ENCODE measurements at places on chromosomes 13 and 19.

- DNase-seq, result no peak
Measured at GRCh38 chr19:47896019-47896418, 9.9 kb upstream of the SULT2A1 start.

DNA sequence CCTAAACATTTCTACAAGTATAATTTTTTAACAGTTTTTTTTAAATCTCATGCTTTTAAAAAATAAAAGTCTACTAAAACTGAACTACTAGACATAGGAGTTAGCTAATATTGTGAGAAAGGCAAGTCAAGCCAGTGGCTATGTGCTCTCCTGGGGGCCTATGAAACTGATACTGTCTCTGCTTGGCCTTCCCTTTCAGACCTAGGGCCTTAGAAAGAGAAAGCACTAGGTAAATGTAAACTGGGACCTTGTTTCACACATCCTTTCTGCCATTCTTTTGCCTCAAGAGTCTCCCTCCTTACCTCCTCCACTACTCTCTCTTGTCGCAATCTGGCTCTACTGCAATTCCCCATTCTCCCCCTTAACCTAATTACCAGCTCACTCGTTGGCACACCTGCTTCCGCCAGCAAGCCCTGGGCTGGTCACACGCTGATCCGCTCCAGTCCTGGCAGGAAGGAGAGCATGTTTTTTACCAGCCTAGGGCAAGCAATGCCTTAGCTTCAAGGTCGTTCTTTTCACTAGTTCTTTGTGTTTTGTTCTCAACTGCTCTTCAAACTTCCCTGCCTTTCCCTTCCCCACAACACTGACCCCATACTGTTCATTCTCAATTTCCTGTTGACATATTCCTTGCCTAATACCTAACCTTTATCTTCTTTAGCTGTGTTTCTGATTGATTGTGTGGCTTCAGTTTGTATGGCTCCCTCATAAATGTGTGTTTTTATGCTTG, 23.1 kb downstream of the TBC1D4 start:
- peak; percentile 48 for DNase-seq

DNA sequence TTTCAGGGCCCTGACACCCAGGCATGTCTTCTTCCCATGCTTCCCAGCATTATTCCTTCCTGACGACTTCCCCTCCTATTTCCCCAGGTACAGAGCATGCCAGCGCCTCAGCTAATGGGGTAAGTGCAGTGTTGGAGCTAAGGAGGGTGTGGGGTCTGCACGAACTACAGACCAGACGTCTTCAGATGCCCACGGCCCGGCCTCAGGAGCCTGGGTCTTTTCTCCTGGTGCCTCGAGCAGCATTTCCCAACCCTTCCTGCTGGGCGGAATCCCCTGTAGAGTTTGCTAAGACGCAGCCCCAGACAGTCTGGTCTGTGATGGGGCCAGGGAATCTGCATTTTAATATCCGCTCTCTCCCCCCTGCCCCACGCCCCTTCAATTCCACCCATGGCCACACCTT, 10.1 kb upstream of the CEACAM19 start:
- DNase-seq, result no peak

- DNase-seq, result no peak
Measured at GRCh38 chr13:108306860-108307259, 37.3 kb downstream of the TNFSF13B start.

DNA sequence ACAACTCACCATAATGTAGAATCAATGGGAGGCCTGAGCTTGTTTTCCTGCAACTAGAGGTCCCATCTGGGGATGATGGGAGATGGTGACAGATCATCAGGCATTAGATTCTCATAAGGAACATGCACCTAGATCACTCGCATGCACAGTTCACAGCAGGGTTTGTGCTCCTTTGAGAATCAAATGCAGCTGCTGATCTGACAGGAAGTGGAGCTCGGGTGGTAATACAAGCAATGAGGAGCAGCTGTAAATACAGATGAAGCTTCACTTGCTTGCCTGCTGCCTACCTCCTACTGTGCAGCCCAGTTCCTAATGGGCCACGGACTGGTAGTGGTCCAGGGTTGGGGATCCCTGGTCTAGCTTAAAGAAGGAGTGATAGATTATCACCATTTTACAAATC, 33.0 kb downstream of the KPNA3 start:
- no peak for DNase-seq

DNA sequence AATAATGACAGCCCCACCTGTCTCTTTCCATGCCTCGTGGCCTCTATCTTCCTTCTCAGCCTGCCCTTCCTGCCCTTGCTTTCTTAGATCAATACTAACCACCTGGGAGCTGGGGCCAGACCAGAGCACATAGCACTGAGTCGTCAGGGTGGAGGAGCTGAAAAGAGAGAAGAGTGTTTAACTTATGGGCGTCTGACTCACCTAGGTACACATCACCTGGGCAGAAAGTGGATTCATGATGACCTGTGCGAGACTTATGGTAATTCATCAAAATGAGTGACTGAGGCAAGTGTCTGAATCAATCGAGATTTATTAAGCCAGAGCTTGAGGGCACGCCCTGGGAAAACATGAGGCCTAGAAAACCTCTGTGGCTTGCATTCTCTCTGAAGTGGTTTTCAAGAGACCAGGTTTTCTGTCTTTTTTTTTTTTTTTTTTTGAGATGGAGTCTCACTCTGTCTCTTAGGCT, 19.2 kb downstream of the CEACAM6 start:
- DNase-seq, result peak; percentile 55

GRCh38 chr19:21765151-21765550, 2.2 kb downstream of the ZNF100 start:
- DNase-seq, result no peak

GRCh38 chr13:39415008-39415802, 187.8 kb downstream of the LHFPL6 start:
- DNase-seq, result peak; percentile 11

DNA sequence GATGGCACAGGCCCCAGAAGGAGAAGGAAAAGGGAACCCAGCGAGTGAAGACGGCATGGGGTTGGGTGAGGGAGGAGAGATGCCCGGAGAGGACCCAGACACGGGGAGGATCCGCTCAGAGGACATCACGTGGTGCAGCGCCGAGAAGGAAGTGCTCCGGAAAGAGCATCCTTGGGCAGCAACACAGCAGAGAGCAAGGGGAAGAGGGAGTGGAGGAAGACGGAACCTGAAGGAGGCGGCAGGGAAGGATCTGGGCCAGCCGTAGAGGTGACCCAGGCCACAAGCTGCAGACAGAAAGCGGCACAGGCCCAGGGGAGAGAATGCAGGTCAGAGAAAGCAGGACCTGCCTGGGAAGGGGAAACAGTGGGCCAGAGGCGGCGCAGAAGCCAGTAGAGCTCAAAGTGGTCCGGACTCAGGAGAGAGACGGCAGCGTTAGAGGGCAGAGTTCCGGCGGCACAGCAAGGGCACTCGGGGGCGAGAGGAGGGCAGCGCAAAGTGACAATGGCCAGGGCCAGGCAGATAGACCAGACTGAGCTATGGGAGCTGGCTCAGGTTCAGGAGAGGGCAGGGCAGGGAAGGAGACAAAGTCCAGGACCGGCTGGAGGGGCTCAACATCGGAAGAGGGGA, 1.1 kb downstream of the PPP1R12C start:
- peak; percentile 25 for DNase-seq

DNA sequence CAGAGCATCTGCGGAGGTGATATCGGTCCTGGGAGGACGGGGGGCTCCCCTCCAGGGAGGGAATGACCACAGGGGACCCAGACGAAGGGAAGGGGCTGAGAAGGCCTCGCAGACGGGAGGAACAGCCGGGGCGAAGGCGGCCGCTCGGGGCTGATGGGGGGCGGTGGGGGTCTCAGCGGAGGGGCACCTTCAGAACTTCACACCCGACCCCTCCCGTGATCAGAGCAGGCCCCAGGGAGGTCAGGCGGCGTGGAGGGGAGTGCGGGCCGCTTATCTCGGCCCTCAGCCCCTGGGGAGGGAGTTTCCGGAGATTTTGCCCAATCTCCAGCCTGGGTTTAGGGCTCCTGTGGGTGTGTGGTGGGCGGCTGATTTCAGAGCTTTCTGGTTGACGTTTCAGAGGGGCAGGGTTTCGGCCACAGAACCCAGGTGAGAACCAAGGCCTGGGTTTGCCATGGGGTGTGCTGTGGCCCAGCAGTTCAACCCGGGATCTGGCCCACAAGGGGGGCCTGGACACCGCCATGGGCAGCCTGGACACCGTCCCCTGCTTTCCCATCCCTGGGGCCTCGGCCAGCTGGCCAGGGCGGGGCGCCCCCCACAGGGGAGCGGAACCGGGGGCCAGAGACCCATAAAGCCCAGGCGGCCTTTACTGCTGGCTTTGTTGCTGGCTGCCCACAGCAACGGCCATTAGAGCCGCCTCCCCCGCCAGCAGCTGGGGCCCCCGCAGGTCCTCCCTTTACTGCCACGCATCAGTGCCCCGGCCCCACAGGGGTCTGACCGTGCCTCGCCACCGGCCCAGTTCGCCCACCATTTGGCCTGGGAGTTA, 29.0 kb downstream of the ARID3A start:
- DNase-seq, result no peak

GRCh38 chr19:9808855-9809824, 9.7 kb downstream of the FBXL12 start:
- DNase-seq, result no peak

GRCh38 chr13:45368571-45368970, 27.6 kb upstream of the TPT1 start:
- DNase-seq, result no peak

GRCh38 chr13:69547780-69548179, 559.8 kb upstream of the ATXN8OS start:
- DNase-seq, result no peak

GRCh38 chr13:41785402-41786172, 175.3 kb downstream of the VWA8 start:
- DNase-seq, result no peak

GRCh38 chr19:6813659-6814058, 41.2 kb downstream of the VAV1 start:
- DNase-seq, result no peak

GRCh38 chr13:30412346-30412745, 9.9 kb upstream of the UBE2L5 start:
- no peak for DNase-seq

GRCh38 chr19:17977021-17977420, 10.1 kb downstream of the KCNN1 start:
- no peak for DNase-seq

DNA sequence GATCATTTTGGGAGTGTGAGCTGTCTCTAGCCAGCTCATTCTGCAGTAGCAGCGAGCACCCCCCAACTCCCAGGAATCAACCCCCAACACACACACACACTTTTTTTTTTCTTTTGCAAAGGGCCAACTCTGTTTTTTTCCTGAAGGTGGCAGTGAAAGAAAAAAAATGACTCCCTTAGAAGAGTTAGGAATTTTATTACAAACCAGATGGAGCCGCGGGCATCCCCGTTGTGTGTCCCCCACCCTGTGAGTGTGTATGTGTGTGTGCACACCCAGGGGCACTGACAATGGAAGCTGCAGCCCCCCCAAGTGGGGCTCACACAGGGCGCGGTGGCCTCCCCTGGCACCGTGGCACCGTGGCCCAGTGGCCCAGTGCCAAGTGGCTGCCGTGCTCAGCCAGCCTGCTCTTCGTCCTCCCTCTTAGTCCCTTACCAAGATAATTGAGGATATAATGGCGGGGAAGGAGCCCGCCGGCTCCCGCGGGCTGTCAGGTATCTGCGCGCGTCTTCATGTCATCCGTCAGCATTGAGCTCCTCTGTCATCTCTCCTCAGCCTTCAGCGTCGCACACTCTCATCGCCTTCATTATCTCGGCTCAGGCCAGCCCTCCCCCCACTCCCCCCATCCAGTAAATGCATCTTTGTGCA, 314.1 kb downstream of the ZNF536 start:
- DNase-seq, result no peak

DNA sequence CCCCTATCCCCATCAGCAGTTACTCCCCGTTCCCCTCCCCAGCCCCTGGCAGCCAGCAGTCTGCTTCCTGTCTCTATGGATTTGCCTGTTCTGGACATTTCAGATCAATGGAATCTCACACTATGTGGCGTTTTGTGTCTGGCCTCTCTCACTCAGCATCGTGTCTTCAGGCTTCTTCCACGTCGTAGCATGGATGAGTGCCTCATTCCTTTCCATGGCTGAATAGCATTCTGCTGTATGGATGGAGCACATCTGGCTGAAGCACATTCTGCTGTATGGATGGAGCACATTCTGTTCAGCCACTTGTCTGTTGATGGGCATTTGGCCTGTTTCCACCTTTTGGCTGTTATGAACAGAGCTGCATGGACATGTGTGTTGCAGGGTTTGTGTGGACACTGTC, 29.5 kb downstream of the CRTC1 start:
- no peak for DNase-seq

DNA sequence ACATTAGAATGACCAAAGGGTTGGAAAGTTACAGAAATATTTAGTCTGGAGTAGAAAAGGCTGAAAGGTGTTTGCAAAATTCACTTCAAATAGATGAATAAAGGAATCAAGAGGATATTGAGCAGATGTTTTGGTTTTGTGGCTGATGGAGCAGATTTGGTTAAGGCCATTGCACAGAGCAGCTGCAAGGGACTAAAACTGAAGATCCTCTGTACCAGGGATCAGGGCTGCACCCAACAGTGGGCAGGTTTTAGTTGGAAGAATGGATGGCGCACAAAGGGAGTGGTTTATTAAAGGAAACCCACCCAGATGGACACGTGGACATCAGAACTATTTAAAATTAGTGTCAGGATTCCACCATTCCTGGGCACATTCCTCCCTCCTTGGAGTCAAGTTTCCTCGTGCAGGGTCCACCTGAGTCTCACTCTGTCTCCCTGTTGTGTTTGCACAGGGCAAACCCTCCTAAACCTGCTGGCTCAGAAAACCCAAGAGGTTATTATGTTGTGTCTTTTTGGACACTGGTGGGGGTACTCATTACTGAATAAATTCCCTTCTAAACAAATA, 9.2 kb upstream of the UBAC2 start:
- no peak for DNase-seq

- DNase-seq, result no peak
Measured at GRCh38 chr13:105904034-105904742, 631.3 kb downstream of the EFNB2 start.

- DNase-seq, result no peak
Measured at GRCh38 chr13:37701972-37702371, 103.4 kb upstream of the POSTN start.

DNA sequence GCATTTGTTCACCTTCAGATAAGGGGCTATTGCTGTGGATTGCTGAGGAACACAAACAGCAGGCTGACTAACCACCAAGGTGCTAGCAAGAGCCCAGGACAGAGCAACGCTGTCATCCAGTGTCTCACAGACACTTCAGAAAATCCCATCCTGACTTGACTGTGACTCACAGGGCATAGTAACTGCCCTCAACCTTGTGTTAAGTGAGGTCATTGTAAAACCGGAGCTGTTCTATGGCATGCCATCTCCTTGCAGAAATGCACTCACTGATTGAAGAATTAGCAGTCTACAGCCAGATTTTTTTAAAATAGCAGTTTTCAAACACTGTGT, 51.1 kb downstream of the TNFRSF19 start:
- DNase-seq, result no peak

DNA sequence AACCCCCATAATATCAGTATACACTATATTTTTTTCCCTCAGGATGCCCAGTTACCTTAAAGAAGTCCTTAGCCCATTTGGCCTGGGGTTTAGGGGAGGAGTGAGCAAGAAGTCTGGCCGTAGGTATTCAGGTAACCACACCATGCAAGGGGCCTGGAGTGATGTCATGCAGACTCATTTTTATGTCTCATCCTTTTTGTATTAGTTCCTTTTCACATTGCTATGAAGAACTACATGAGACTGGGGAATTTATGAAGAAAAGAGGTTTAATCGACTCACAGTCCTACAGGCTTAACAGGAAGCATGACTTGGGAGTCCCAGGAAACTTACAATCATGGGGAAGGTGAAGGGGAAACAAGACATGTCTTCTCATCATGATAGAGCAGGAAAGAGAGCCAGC, 12.2 kb downstream of the TPP2 start:
- no peak for DNase-seq

GRCh38 chr13:51541809-51542258, 42.4 kb upstream of the WDFY2 start:
- no peak for DNase-seq
